T-helper 2 cell treated with Interferon-gamma antibody and Interleukin-4, amounts not matched to agents 100 ng/mL and 5 ng/mL, for 36 hours (primary cell): ENCODE measurements at places on chromosomes 7 and 10. TPM values are rescaled to one million over a fixed set of nuclear protein-coding genes. Genes with fewer than 3 reads are reported as not detected.

Gene OPALIN
- total RNA-seq = not detected in 2 replicates

Gene C7orf25
- total RNA-seq = 4.4 and 4.8 TPM in 2 replicates

Gene GRID2IP
- 0.07 TPM in 1 of 2 replicates, not detected in the other for total RNA-seq

Gene CYP26C1
- total RNA-seq = not detected in 2 replicates

Gene LFNG
- total RNA-seq = 85.6 and 86.6 TPM in 2 replicates

Gene CPXM2
- total RNA-seq = not detected in 2 replicates

Gene ANKRD16
- 6.2 and 6.6 TPM in 2 replicates for total RNA-seq

Gene ATRNL1
- total RNA-seq = 0.52 and 0.73 TPM in 2 replicates

Gene MKI67
- total RNA-seq = 272 and 283 TPM in 2 replicates

Gene LEP
- total RNA-seq = not detected in 2 replicates

Gene FXYD4
- 0.30 TPM in 1 of 2 replicates, not detected in the other for total RNA-seq

Gene TRIM50
- not detected in 2 replicates for total RNA-seq

Gene MUC3A
- total RNA-seq = not detected in 2 replicates

Gene PIP
- not detected in 2 replicates for total RNA-seq

Gene MRPS17
- total RNA-seq = 16.4 and 16.6 TPM in 2 replicates

Gene CC2D2B
- total RNA-seq = 0.45 and 0.64 TPM in 2 replicates

Gene LLCFC1
- total RNA-seq = not detected in 2 replicates

Gene DENND2A
- total RNA-seq = not detected in 2 replicates
